ENCODE measurements at places on chromosomes 13 and 19.

DNA sequence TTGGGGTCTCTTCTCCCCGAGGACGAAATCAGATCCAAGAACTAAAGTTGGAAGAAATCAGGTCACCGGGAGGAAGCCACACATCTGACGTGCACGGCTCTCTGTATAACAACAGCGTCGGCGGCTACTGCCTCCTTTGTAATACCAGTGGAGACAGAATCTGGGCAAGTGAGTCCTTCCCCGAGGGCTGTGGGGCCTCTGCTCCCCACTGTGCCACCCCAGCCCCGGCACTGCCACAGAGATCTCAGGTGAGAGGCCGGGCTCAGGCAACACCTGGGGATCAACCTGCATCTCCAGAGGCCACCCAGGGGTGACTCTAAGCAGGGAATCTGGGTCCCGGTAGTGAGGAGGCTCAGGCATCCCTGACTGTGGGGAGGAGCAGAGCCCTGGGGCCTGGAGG is 33.7 kb upstream of the C13orf46 start:
- DNase-seq: peak; percentile 3

DNA sequence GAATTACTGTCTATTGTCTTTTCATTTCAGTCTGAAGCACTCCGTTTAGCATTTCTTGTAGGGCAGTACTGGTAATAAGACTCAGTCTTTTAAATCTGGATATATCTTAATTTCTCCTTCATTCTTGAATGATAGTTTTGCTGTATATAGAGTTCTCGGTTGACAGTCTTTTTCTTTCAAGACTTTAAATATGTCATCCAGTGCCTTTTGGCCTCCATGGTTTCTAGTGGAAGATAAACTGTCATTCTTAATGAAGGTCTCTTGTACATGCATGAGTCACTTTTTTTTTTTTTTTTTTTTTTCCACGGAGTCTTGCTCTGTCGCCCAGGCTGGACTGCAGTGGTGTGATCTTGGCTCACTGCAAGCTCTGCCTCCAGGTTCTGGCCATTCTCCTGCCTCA is 27.2 kb upstream of the ZDHHC20 start:
- no peak for DNase-seq

DNA sequence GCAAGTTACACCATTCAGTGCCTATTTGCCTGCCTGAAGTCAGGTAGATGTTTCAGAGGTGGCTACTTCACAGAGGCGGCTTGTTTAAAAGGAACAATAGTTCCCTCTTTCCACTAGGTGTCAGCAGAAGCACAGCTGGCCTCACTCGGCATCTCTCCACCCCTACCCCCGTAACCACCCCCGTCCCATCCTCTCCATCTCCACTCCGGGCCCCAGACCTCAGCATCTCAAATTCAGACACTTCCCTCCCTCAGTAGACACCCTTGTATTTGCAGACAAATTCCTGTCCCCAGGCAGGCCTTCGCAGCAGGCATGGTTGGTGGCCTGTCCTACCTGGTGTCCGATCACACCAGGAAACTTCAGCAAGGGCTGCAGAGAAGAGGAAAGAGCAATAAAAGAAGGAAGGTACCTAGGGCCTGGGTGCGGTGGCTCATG is 9.1 kb upstream of the DPP9 start:
- DNase-seq: peak; percentile 74

- DNase-seq: peak; percentile 46
These were observed 9.0 kb downstream of the BLOC1S3 start for GRCh38 chr19:45187421-45188100.

DNA sequence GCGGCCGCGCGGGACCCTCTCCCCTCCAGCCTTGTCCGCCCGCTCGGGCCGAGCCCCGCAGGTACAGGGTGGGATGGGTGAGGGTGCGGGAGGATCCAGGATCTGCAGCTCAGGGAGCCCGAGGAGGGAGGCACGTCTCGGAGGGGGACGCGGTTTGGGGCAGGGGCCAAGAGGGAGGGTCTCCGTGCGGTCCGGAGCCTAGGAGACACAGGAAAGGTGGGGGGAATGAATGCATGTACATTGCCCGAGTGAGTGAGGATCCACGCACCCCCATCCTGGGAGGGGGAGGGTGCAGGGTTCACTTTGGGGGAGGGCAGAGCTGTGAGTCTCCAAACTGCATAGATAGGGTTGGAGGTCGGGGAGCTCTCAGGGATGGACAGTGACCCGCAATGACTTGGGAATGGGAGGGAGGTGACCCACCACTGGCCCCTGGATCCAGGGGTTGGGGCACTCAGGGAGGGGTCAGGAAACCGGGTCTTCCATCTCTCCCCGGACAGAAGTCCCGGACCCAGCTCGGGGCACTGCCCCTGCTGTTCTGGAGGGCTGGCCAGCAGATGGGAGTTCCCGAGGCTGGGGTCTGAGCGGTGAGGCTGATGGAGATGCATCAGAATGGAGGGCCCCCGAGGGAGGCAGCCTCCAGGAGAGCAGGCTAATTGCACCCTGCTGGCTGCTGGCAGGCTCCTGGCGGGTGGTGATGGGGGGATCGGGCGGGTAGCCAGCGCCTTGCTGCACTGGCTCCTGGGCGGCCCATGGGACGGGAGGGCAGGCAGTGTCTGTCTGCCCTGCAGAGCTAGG is 547 bp downstream of the KCNN1 start:
- DNase-seq: no peak

- no peak for DNase-seq
These were observed 10.7 kb upstream of the FPR3 start for GRCh38 chr19:51784109-51784785.

DNA sequence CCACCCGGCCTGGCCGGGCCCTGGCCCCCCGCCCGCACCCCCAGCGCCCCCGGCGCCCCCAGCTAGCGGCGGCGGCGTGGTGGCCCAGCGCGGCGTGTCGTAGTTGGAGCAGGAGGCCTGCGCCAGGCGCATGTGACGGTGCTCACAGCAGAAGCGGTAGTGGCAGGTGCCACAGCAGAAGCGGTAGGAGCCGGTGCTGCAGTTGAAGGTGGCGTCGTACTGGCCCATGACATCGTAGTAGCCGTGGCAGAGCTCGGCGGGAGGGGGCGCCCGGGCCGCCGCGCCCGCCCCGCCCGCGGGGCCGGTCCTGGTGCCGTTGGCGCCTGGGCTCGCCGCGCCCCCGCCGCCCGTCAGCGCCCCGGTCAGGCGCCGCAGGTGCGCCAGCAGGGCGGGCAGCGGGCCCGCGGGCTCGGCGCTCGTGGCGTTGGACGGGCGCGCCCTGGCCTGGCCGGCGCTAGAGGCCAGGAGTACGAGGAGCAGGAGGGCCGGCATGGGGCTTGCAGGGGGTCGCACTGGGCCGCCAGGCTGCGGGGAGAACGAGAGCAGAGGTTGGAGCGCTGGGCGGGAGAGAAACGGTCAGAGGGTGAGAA is 633 bp downstream of the SHISA7 start:
- peak; percentile 54 for DNase-seq

- DNase-seq: no peak
These were observed 1.8 kb downstream of the RHPN2 start for GRCh38 chr19:33062902-33063301.

DNA sequence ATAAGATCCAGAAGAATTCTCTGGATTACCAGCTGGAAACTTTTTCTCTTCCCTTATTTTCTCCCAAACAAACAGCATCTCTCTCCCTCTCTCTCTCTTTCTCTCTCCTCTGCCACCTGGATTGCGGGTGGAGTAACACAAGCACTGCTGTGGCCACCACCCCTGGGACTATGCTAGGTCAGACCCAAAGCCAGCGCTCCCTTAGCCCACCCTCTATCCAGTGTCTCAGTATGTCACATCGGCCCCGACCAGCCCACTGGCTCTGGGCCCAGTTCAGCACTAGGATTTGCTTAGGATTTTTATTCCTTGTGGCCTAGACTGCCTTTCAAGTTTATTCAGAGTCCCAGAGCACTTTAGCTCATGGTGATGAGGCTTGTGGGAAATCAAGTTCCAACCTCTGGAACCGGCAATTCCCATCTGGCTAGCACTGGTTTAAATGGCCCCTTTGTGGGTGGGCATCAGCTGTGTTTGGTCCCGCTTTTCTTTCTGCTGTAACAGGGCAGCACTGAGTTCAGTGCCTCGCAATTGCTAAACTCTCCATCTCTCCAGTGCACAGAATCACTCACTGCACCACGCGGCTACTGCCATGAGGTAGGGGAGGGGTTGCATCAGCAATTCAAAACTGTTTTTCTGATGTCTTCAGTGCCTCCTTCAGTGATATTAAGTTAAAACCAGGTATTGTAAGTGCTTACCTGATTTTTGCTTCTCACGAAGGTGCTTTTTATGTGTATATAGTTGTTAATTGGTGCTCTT is 1623.1 kb downstream of the SLITRK5 start:
- no peak for DNase-seq

DNA sequence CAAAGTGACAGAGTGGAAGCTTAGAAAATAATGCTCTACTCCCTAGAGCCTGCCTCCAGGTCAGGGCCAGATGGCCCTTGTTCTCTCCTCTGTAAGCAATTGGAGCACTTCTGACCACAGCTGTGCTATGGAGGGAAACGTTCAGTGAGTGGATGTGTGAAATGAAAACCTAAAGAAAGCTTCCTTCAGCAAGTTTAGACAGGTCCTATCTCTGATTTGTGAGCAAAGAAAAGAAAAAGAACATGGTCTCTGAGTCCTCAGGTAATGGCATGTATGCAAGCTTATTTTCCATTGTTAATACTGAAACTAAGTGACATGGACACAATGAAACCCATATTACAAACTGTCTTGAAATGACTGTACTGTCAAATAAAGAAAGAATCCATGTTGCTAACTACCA is 1486.8 kb downstream of the EFNB2 start:
- DNase-seq: no peak

DNA sequence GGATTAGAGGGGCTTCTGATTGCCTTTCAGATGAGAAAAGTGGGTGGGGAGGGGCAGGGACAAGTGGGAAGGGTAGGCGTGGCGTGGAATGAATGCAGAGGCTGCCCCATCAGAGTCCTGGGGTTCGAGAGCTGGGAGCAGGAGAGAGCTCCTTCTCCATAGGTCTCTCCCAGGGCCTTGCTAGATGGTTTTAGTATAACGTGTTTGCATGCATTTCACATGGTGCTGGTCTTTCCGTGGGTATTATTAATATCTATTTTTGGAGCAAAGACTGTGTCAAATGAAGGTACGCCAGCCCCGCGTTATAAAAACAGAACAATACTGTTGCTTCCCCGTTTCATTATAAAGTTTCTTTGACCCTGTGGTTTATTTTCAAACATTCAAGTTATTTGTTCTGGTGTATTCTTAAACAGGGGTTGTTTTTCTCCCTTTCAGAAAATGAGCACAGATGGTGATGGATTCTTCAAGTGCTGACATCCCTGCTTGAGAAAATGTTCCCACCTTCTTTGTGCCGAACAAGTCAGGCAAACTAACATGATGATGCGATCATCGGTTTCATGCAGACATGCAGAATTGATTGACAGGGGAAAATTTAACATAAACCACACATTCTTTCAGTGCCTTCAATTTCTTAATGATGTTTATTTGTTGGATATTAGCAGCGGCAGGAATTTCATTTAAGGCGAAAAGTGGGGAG is 62.1 kb upstream of the ZNF536 start:
- DNase-seq: no peak

DNA sequence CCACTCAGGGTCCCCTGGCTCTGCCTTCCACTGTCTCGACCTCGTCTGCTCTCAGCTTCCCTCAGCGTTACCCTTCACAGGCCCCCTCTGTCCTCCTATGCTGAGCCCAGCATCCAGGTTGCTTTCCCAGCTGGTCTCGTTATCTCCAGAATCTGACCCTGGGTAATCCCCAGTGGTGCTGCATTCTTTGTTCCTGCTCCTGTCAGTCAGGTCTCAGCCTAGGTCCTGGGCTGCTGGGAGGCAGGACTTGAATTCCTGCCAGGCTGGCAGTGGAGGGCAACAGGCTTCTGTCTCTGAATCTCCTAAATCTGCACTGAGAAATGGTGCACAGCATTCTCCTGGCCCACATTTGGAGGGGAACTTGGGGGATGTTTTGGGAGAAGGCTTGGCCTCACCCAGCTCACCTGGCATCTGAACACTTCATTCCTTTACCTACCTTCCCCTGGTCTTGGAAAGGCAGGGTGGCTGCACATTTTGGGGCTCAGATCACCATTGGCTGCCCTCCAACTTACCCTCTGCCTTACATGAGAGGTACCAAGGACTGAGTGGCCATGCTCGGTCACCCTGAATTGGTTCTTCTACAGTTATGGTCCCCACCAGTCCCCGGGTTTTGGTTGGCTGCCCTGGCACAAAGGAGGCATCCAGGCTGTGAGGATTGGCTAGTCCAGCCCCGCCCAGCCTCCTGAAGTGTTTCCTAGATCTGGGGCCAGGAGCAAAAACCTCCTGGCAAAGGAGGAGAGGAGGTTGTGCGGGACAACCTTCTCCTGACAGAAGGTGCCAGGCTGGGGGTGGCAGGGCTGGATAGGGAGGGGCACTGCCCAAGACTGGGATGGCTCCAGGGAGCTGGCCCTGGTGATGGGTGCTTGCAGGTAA is at the start of gene CYP4F8:
Gene CYP4F8, plus strand, starts transcription at position 712 of the 873 bp plus-strand sequence. CDS start 399 bp downstream, outside the sequence.
- no peak for DNase-seq

DNA sequence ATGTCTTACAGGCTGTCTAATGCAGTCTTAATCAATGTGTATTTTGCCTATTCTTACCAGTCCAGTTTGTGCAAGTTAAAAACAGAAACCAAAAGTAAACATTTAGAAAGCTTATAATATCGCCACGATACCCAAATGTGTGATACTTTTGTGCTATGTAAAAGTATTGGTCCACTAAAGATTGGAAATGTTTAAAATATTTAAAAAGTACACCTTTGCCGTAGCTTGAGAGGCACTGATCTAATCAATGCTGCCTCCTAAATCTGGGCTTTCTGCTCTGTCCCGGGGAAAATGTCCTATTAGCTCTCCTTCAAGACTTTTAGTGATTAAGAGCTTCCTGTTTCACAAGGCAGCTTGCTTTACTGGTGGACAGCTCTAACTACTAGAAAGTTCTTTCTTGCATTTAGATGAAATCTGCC is 64.7 kb downstream of the DNAJC15 start:
- no peak for DNase-seq

GRCh38 chr19:10279737-10280442 is 6.9 kb upstream of the ICAM4 start:
- no peak for DNase-seq

- DNase-seq: no peak
These were observed 27.7 kb upstream of the ARGLU1 start for GRCh38 chr13:106595625-106596024.

DNA sequence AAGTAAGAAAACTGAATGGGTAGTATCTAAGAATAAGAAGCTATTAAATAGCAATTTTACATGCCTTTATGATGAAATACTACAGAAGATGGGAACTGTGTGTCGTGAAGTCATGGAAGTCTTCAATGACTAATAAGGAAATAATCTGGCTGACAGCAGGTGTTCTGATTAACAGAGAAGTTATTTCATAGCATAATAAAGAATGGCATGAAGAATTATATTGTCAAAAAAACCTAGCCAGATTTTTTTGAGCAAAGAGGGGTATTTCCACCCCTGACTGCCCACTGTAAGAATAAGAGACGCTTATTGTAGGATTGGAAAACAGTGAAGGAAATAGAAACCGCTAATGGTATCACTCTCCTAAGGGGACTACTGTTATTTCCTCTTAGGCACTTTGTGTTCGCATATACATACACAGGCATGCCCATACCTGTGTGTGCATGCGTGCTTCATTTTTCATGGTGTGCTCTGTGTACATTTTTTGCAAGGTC is 318.8 kb downstream of the SHISA2 start:
- DNase-seq: no peak

GRCh38 chr13:95642028-95642621 is 2.4 kb downstream of the DZIP1 start:
- peak; percentile 77 for DNase-seq

GRCh38 chr19:42290523-42291434 is 11.2 kb upstream of the PRR19 start:
- no peak for DNase-seq

Measured in WTC11 (cell line).